ENCODE measurements at places on chromosomes 1 and 21.

- no peak for DNase-seq
Measured at GRCh38 chr1:44572572-44572879, 101.8 kb downstream of the TMEM53 start.

- no peak for DNase-seq
Measured at GRCh38 chr1:207646944-207647579, 2.1 kb downstream of the CR1L start.

DNA sequence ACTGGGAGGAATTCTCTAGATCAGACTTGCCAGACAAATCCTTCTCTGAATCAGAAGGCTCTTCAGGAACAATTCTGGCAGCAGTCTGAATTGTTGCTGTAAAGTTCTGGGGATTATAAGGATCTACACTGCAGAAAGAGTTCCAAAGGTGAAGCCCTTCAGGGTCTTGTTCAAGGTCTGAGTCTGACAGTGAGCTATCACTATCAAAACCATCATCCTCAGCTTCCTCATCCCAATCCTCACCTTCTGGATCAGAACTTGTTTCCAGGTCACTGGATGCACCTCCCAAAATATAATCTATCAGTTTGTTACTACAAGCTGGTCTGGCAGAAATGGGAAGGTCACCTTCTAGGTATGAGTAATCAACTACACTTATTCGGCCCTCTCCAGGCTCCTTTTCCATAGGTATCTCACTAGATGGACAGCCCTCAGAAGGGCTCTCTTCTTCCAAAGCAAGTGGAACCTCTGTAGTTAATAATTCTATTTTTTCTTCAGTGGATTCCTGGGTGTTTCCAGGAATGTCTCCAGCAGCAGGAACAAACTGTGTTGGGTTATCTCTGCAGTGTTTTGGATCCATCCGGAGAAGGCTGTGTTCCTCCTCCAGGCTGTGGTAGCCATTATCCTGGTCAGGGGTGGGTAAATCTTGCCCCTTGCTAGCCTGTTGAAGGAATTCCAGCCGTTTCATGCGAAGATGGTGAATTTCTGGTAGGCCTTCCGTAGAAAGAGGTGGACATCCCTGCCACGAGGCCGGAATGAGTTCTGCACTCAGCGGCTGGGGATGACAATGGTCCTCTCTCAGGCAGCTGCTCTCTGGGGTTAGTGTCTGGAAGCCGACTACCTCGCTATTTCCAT is 1.6 kb downstream of the PPP1R15B start:
- DNase-seq: no peak

DNA sequence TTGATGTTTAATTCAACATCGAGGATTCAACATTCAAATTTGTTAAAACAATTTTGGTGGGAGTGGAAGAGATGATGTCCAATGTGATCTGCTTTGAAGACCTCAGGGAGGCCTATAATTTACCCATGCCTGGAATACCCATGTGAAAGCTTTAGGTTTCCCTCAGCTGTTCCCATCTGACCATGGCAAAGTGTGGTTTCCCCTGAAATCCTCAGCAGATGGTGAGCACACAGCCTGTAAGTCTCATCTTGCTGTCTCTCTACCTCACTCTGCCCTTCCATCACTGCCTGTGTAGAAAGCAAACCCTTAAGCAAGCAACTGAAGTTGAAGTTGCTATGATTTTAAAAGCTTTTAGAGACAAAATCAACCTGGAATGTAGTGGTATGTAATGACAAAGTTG is 80.1 kb upstream of the ATF3 start:
- no peak for DNase-seq

DNA sequence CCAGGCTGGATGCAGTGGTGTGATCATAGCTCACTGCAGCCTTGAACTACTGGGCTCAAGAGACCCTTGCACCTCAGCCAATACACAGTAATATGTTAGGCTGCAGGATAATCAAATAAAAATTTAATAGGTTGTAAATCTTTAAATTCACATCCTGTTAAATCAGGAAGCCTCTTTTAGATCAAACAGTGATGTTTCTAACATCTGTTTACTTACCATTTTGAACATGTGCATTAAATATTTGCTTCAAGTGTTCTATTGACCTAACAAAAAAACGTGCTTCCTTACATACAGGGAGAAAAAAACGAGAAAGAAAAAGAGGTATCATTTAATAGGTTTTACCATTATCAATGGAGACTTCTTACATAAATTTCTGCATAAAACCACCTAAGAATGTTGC is 70.6 kb downstream of the IARS2 start:
- no peak for DNase-seq

- DNase-seq: no peak
Measured at GRCh38 chr1:33410091-33410701, 20.7 kb downstream of the PHC2 start.

- peak; percentile 94 for DNase-seq
Measured at GRCh38 chr1:205287767-205288559, 33.6 kb downstream of the NUAK2 start.

- DNase-seq: no peak
Measured at GRCh38 chr1:180270530-180271271, 40.6 kb downstream of the LHX4 start.

DNA sequence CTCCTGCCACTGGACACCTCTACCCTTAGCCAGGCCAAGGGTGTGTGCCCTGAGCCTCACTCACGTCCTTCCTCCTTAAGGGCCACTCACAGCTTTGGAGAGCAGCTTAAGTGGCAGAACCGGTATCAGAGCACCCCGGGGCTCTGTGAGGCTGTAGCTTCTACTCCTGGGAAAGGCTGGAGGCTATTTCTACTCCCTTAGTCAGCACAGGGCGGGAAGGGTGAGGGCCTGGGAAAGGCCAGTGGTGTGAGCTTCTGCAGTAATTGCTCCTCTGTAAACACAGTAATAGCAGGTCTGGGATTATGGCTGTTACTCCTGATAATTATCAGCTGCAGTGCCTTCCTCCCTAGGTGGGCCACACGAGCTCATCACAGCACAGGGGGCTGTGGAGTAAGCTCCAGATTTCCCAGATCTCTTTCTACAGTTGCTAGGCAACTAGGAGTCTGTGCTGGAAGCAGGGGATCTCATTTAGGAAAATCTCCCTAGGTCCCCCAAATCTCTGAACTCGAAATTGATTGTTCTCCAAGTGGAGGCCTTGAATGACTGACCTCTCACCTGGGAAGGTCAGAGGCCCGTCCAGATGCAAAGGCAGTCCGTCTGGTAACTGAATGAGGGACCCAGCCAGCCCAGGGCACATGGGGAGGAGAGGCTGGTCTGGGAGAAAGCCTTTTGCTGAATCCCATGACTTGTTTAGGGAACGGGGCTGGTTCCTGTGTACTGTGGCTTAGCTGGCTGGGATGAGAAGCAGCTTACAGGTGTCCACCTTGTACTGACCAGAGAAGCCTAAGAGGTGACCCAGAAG is 29.3 kb downstream of the IER5 start:
- DNase-seq: no peak

GRCh38 chr1:32388641-32389040 is 5.6 kb downstream of the BSDC1 start:
- DNase-seq: no peak

DNA sequence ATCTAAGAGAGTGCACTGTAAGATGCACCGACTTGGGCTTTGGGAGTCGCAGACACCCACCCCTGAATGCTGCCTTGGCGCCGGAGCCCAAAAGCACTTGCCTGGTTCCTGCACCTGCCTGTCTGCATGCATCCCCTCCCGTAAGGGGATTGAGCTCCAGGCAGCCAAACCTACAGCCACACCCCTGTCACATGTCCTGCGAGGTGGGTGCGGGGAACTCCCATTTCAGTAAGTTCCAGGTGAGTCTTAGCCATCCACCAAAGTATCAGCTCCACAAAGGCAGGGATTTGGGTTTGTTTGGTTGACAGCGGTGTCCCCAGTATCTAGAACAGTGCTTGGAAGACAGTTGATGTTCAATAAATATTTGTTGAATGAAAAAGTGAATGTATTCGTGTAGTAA is 31.5 kb upstream of the MAP10 start:
- no peak for DNase-seq

- DNase-seq: peak; percentile 84
Measured at GRCh38 chr1:11908095-11908675, 18.0 kb downstream of the KIAA2013 start.

GRCh38 chr1:40637470-40638007 is 27.9 kb downstream of the RIMS3 start:
- DNase-seq: no peak

- no peak for DNase-seq
Measured at GRCh38 chr1:174297351-174297750, 138.0 kb downstream of the RABGAP1L start.

DNA sequence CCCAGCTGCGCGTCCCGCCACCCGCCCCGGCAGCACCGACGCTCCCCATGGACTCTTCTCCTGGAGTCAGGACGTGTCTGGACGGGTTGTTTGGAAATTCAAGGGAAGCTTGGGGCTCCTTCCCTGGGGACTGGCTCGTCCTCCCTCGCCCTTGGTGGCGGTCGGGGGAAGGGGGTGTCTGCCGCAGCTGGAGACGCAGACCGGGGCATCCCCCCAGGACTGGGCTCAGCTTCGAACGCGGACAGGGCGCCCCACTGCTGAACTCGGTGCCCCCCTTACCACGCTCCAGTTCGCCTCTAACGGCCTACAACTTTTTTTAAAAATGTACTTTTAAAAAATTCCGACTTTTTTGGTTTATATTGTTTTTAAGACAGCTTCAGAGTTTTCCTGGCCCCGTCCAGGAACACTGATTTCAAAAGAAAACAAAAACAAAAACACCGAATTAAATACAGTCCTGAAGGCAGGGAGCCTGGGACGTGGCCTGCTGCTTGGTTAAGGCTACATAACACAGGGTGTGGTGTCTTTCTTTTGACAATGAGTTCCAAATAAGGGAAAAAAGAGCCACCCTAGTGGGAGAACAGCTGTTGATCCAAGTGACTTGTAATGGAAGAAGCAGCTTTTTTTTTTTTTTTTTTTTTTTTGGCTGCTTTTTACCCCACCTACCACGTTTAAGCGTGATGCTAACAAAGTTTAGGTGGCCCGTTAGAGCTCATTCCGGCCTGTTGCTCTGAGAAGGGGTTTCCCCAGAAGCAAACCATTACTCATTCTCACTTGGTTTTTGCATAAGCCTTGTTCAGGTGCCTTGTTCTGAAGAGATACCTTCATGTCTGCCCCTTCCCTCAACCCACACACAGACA is 862 bp upstream of the DIPK1A start:
- DNase-seq: peak; percentile 87

GRCh38 chr21:37804001-37804400 is 112.3 kb downstream of the KCNJ6 start:
- DNase-seq: no peak

DNA sequence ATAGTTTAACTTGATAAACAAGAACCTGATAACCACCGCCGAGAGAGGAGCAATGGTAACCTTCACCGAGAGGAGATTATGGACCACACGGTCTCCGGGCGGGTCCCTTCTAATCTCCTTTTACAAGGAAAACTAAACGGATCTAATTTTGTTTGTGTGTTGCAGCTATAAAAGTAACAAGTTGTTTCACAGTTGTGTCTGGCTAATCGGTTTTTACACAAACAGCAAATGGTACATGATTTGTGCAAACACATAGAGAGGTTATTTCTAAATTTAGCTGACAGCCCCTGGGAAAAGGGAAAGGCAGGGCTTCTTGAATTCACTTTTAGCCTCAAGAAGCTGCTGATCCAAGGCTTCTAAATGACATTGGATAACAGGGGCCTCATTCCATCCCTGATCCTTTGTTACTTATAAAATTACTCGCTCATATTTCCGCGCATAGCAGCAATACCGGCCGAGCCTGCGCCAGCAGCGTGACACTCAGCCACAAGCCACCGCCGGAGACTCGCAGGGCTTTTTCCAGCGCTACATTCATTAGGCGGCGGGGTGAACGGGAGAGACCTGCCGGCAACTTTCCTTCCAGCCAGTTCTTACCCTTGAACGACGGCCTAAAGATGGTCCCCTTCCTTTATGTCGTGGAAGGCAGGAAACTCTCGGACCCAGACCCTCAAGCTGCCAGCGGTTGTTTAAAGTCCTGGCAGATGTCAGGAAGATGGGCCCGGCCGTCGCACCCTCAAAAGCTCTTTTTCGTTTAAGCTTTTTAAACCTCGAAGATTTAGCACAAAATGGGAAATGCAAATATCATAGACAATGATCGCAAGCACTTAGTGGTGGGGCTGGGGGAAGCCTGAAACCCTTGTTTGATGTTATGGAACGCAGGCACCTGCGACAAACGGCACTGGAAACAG is 4.4 kb downstream of the FOXD3 start:
- DNase-seq: no peak

- no peak for DNase-seq
Measured at GRCh38 chr1:54273092-54273794, 73.3 kb downstream of the MRPL37 start.

DNA sequence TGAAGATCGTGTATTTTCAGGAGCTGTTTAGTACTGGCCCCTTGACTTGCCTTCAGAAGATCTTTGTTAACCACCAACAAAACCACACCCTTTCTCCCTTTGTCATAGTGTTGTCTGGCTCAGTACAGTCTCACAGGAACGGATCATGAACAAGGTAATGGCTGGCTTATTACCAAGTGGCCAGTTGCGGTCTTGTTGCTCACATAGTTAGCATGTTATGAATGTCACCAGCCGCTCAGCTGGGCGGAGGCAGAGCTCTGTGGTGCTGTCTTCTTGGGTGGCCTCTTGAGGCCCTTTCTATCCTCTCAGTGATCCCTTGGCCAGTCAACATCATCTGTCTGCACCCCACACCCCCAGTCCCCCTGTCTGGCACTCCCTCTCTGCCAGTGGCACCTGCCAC is 21.4 kb downstream of the CNIH3 start:
- no peak for DNase-seq

DNA sequence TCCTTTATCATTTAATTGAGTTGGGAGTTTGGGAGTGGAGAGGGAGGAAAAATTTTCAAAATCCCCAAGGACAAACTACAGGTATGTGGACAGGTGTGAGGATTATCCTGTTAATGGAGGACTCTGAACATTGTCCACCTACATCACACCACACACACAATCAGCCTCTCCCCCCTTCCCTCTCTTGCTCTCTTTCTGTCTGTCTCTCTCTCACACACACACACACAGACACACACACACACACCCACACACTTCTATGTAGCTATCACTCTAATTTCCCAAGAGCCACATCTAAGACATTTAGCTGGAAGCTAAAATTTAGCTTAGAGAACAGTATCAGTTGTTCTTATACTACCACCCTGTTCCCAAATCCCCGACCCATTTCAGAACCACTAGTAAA is 1.5 kb downstream of the S100A8 start:
- no peak for DNase-seq

DNA sequence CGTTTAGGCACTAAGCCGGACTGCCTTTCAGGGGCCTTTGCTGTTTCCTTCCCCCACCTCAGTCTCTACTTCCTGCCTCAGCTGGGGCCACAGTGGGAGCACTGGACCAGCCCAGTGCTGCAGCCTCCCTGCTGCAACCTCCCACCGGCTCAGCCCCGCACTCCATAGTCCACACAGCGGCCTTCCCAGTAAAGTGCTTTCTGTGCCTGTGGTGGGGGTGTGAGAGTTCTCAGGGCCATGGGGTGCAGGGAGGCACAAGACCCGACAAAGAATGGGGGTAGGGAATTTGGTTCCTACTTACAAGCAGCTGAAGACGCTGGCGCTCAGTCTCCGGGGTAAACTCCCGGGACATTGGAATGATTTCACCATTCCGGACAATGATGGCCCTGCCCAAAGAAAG is 3.5 kb downstream of the PPM1J start:
- no peak for DNase-seq

- DNase-seq: no peak
Measured at GRCh38 chr1:228303596-228303995, 95.8 kb downstream of the OBSCN start.

All from CD4-positive, alpha-beta T cell treated with Interleukin-15 for 1 hour (primary cell).